Right hindlimb (tissue), 1 donor: ENCODE measurements at places on chromosomes 4 and X.

DNA sequence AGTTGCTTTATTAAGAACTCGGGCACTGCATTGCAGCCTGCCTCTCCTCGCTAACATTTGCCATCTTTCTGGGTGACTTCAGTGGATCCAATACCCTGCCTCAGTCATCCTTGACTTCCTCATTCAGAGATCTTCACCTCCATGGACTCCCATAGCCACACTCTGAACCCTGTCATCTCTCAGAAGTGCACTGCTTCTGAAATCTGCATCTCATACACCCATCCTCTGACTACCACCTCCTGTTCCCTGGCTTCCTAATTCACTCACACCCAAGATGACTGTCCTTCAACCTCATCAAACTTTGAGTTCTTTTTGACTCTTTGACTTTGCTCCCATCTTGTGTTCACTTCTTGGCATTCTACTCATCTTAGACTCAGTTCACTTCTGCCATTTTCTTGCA, 25.3 kb upstream of the CYBB start:
- DNase-seq: no peak

DNA sequence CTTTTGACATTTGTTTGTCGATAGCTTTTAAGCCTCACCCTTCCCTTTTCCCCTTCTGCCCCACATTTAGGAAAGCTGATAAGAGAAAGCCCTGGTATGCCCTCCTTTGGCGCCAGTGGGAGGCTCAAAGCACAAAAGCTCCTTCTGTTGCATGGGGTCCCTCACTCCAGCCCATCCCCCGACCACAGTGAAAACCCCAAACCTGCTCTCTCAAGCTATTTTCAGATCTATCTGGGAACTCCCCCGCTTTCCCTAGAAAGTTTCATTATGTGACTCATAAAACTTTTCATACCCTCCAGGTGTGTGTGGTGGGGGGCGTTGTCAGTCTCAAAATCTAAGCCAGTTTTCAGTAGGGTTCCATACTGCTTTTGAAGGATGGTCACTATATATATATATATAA, 259.0 kb upstream of the PCDH7 start:
- no peak for DNase-seq

- no peak for DNase-seq
These were observed 626.6 kb downstream of the MID1IP1 start for GRCh38 chrX:39427906-39428305.

DNA sequence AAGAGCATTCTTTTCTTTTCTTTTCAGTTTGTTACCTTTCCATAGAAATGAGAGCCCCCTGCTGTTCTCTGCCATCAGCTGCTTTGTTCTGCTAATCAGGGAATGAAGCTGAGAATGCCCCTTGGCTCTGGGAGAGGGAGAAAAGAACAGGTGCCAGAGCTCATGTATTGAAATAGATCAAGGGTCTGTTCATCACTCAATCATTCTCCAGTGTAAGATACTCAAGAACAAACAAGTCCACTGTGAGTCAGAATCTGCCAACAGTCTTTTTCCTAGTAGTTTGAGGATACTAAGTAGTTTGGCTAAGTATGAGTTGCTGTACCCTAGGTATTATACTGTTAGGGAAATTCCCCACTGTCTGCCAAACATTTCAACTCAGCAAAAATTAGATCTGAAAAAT, 144.3 kb downstream of the RTL3 start:
- DNase-seq: no peak

DNA sequence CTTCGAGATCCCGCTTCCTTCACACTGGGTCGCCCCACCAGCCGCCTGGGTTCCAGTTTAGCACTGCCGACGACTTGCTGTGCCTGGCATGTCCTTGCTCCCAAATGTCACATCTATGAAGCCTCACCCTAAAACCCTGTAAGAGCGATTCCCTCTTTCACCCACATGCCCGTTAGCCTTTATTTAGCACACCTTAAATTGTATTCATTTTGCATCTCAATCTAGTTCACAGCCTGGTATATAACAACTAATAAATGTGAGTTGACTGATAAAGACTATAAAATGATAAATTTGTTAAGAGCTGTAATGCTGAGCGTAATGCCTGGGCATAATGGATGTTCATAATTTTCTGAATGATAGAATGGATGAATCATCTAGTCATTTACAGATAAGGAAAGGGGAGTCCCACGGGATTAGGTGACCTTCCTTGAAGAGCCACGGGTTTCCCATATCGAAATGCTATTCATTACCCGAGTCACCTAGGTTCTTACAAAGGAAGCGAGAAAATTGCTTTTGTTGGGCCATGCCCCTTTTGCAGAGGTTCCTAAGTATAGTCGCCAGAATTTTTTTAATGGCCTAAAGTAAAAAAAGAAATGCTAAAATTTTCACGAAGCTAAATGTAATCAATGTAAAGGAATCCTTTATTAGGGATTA, 1.1 kb upstream of the AP1S2 start:
- DNase-seq: no peak

DNA sequence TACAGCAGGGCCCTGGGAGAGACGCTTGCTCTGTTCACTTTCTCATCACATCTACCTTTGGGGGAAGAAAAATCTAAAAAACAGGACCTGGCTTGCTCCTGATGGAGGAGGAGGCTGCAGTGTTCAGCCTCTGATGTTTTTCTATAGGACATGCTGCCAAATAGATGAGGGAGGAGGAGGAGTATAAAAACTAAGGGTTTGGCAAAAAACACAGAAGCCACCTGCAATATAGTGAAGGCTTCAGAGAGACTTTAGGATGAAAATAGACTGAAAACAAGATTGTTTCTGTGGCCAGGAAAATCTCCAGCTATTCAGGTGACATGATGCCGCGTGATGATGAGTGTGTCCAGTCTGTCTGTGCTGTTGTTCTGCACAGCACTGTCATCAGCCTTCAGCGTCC, 160.6 kb downstream of the PTTG2 start:
- no peak for DNase-seq

- DNase-seq: no peak
These were observed 1.2 kb downstream of the IRS4 start for GRCh38 chrX:108735091-108735678.

- DNase-seq: no peak
These were observed 45.7 kb upstream of the NSUN7 start for GRCh38 chr4:40704073-40704472.

GRCh38 chr4:114964026-114964425, 149.4 kb downstream of the NDST4 start:
- no peak for DNase-seq
